ENCODE measurements at places on chromosomes 5 and 9. TPM values are rescaled to one million over a fixed set of nuclear protein-coding genes. Genes with fewer than 3 reads are reported as not detected.

Gene ANKDD1B
- total RNA-seq = 20.6 TPM

Gene CKMT2
- total RNA-seq = 3.0 TPM

Gene ROPN1L
- 2.6 TPM for total RNA-seq

Gene CNTLN
- total RNA-seq = 7.0 TPM

Gene DNAH5
- 1.5 TPM for total RNA-seq

Gene INSYN2B
- total RNA-seq = not detected

Gene NREP
- total RNA-seq = 12.2 TPM

Gene EQTN
- total RNA-seq = not detected

Gene GFPT2
- total RNA-seq = 47.4 TPM

Gene RNF224
- total RNA-seq = not detected

Gene SCGB3A2
- total RNA-seq = not detected

Gene CENPK
- not detected for total RNA-seq

Gene CYSRT1
- total RNA-seq = not detected

Gene NKD2
- total RNA-seq = 0.41 TPM

Gene FAM163B
- total RNA-seq = not detected

Gene ZNF354C
- 7.6 TPM for total RNA-seq

Gene LCN1
- not detected for total RNA-seq

Gene TAF11L10
- total RNA-seq = not detected

Gene OR1K1
- not detected for total RNA-seq

Gene NDUFS6
- total RNA-seq = 69.1 TPM

Gene ARHGEF39
- total RNA-seq = 1.6 TPM

Gene GPR21
- not detected for total RNA-seq

Gene ARSI
- total RNA-seq = not detected

Gene CER1
- not detected for total RNA-seq

All from transverse colon (tissue), 4 donors.